RPMI7951 (cell line): ENCODE measurements at places on chromosomes 4 and X.
A peak's percentile ranks its signal among the peaks of the same experiment; 100 is the strongest.

DNA sequence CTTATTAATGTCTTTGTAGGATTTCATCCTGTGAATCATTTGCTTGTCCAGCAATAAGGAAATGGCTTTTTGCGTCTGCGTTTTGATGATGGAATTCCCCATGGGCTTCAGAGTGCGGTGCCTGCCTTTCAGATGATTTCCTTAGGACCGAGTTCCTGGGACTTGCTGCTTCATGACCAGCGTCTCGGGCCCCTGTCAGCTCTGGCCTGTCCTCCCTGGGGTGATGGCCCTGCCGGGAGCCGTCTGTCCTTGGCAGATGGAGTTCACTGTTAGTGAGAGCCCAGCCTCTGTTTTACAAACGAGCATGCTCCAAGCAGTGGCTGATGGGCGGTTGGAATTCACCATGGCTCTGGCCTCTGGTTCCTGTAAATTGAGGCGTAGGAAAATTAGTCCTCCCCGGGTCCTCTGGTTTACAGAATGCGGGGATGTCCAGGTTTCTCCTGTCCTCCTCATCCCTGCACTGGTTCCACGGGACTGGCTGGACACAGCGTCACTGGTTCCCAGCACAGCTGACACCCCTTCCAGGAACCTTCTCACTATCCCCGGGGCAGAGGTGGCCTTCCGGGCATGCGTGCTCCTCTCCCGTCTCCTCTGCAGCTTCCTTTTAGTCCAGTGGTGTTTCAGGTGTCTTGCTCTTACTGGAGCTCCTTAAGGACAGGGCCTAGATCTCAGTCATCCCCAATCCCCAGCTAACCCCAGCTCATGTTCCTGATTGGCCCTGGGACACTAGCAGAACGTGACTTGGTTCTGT lies 34.9 kb downstream of the TBC1D14 start:
- DNase-seq = no peak

DNA sequence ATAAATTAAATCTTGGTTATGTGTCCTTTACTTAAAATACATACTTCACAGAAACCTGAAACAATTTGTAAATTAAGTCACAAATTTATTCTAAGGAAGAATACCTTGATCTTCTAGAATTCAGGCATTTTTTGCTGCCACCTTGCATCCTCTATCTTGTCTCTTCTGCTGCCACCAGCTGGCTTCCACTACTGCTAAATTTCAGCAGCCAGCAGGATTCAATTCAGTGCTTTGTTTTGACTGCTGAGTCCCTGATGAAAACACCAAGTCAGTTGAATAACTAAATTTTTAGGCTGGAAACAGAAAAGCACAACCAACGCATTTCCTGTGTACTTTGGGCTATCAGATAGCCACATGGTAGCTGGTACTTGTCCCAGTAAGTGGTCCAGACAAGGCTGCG lies 2.4 kb upstream of the MBTPS2 start:
- no peak for DNase-seq

DNA sequence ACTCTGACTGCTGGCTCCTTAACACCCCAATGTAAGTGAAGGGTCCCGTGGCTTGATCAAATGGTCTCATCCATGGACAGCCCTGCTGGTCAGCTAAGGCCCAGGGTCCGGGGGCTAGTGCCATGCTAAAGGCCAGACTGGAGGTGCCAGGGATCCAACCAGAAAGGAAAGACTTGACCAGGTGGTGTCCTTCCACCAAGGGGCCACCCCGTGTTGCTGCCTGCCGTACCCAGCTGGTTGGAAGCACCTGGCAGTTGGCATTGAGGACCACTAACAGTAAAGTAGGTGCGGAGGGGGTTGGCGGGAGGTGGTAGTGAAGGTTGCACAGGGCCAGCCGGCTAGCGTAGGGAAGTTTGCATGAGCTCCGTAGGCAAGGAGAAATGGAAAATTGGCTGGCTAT lies 1.7 kb upstream of the IL1RAPL2 start:
- DNase-seq = no peak

DNA sequence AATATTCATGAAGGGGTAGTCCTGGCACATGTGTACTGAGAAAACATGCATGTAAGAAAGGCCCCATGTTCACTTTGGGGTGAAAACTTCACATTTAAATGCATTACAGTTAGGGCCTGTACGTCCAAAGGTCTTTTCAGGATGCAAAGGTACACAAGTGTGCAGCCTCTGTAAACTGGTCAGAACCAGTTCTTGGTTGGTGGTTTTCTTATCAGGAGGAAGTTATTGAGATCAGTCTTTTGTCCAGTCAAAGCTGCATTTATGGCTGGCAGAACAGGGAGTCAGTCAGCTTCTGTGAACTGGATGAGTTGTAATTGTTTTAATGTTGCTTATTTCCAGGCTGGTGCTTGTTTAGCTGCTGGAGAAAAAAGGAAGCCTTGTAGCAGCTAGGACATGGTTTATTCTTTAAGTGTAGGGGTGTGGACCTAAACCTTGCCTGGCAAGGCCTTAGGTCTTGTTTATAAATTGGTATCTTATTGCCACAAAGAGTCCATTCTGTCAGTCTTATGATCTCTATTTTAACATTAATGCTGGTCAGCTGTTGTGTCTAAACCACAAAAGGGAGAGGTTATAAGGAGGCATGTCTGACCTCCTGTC lies 1906.6 kb upstream of the TENM3 start:
- DNase-seq = peak; percentile 2

DNA sequence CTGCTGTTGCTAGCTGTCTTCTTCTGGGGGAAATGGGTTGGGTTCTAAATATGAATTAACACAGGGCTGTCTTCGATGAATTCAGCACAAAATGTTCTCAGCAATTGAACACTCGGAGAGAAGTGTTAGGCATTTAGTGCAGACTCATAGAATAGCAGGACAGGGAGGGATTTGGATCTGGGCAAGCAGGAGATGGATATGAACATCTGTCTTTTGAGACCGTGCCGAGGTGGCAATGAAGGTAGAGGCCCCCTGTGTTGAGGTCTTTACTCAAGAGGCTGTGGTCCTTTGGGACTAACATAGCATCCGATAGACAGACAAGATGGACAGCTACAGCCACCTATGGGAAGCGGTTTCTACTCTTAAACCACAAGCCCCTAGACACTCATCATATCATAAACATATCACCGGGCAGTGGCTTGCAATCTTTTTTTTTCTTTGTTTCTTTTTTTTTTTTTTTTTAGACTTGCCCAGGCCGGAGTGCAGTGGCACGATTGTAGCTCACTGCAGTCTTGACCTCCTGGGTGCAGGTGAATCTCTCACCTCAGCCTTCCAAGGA lies 6.7 kb downstream of the CD99 start:
- DNase-seq = no peak

- DNase-seq = no peak
Measured at GRCh38 chrX:10048707-10049106, 81.5 kb downstream of the CLDN34 start.

DNA sequence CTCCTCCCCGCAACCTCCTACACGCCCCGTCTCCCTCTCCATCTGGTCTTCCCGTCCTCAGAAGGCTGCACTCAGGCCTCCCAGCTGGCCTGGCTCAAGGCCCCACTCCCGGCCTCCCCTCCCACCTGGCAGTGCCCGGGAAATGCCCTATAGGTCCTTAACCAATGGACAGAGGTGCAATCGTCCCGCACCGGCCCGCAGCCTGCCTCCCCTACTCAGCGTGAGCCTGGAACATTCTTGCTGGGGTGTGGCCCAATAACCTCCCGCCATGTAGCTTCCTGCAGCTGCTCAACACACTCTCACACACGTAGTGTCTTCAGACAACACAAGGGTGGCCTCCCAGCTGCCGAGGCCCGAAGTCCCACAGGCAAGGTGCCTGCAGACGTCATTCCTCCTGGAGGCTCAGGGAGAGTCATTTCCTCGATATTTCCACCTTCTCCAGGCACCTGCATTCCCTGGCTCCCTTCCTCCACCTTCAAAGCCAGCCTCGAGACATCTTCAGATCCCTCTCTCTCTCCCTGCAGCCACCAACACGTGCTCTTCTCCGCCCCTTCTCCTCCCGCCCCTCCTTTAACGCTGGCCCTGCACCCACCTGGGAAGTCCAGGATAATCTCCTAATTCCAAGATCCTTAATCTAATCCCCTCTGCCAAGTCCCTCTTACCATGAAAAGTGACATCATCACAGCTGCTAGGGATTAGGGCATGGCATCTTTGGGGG lies 56.2 kb downstream of the ADRA2C start:
- DNase-seq = no peak

DNA sequence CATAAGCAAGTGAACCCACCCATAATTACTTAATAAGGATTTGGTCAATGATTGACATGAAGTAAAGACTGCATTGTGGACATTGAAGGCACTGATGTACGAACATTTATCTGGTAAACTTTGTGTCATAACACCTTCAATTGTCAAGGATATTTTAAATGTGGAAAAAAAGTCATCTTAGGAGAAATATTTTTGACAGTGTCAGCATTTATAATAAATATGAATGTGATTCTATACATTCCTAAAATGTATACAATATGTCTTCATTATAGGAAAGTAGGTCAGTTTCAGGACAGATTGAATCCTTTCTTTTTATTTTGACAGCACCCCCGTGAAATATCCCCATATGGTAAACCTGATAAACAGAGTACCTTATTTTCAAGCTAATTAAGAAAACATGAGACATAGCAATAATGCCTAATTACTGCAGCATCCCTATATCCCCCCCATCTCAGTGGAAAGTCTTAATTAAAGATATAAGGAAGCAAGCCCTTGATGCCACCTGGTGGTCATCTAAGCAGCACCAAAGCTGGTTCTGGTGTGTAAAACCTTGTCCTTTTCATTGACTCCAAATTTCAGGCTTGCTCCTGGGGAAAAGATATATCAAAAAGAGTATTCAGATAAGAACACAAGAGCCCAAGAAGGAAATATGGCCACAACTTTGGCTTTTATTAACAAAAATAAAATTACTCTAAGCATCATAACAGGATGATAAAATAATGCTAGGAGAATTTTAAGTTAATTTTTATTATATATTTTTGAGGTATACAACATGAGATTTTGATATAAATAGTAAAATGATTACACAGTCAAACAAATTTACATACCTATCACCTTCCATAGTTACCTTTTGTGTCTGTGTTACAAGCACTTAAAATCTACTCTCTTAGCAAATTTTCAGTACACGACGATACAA lies 379.7 kb downstream of the TLL1 start:
- DNase-seq = peak; percentile 56

DNA sequence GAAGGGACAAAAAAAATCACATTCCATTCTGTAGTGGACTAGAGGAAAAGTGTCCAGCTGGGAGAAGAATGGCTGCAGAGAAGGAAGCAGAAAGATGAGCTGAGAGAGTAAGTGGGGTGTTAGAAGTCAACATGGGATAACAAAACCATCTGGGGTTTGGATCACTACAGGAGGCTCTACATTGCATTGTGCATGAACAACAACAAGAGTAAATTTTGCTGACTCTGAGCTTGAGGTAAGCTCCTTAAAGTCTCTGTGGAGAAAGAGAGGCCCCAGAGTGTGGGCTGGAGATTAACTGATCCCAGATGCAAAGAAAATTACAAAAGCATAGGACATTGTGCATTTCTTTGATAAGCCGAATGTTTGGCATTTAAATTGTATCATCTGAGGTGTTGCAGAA lies 128.9 kb downstream of the UGT8 start:
- DNase-seq = no peak

DNA sequence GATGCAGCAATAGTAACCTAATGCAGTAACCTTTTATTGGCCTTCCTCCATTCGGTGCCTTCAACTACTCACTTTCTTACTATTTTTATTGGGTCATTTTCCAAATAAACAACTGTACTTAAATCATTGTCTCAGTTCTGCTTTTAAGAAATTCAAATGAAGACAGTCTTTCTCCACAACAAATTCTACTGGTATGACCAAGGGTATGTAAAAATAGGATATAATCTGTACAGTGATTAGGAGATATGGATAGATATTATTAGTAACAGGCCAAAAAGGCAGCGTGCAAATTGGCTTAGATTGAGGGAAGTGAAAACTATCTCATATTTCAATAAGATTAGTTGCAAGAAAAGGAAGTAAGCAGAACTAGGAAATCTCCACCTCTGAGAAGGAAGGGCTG lies 177.4 kb upstream of the PPP1R2C start:
- DNase-seq = no peak

DNA sequence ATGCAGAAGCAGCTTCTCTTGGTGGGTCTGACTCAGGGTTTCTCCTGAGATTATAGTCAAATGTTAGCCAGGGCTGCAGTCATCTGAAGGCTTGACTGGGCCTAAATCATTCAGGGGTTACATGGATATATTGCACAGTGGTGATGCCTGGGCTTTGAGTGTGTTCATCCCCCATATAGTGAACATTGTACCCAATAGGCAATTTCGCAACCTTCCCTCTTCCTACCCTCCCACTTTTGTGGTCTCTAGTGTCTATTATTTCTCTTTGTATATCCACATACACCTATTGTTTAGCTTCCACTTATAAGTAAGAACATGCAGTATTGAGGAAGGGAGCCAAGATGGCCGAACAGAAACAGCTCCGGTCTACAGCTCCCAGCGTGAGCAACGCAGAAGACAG lies 90.3 kb upstream of the CAMK2D start:
- no peak for DNase-seq

GRCh38 chr4:73541251-73541650 lies 59.7 kb downstream of the AFM start:
- DNase-seq = no peak

GRCh38 chrX:43702660-43703059 lies 46.6 kb downstream of the MAOA start:
- DNase-seq = no peak

DNA sequence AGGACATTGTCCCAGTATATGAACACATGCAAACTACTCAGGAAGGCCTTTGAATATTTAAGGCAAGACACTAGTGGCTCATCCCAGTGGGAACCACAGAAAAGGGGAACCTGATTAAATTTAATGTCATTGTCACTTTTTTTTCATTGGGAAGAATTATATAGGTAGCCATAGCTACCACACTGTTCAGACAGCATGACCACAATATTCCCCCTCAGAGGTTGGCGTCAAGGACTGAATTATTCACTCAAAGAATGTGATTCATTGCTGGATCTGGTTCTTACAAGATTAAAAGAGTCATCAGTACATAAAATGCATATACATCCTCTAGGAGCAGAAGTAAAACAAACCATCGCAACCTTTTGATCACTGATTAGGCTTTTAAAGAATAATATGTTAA lies 92.0 kb upstream of the SMARCAD1 start:
- no peak for DNase-seq

DNA sequence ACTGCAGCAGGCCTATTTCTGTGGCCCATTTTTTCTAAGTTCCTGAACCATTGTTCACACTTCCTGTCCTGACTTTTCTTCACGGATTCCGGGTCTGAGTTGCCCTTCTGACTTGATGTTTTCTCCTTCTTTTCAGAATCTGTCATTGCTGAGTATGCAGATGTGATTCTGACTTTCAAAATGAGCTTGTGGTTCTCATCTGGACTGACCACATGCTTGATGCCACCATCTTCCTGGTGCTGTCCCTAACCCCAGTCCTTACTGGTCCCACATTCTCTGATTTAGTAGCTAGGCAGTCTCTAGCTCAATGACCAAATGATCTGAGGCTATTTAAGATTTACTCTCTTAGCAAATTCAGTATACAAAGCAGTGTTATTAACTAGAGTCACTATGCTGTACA lies 822.3 kb upstream of the TENM3 start:
- no peak for DNase-seq

DNA sequence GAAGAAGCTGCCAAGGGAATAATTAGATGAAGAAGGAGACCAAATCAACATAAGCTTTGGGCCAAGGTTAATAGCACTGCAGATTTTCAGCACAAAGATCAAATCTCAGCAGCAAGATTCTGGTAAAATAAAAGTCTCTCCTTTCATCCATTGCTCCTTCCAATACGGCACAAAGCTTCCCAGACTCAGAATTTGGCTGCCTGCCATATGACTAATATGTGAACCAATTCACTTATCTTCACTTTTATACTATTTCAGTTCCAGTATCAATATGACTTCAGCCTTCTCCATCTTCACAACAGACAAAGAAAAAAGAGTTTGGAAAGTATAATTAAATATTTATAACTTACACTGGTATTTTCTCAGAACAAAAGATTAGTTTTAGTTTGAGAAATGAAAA lies 978.3 kb upstream of the GRID2 start:
- peak; percentile 1 for DNase-seq
